ENCODE measurements at places on chromosomes 12 and 14.
A peak's percentile ranks its signal among the peaks of the same experiment; 100 is the strongest.

GRCh38 chr14:77752799-77753516, 8.0 kb downstream of the SNW1 start:
- no peak for DNase-seq

DNA sequence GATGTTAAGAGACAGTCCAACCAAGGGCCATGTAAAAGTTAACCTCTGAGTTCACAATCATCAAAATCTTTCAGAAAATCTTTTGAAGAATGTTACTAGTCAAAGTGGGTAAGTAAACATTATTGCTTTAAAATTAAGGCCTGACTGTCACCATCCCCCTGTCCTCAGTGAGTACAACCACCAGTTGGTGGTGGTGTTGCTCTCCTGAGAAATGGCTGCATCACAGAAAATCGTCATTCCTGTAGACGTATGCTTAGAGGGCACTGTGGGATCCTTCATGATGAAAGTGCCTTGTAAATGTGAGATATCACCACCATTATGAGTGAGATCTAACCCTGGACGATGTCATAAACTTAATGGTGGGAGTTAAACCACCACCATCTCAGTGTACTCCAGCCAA, 451.2 kb downstream of the RPS29 start:
- no peak for DNase-seq

DNA sequence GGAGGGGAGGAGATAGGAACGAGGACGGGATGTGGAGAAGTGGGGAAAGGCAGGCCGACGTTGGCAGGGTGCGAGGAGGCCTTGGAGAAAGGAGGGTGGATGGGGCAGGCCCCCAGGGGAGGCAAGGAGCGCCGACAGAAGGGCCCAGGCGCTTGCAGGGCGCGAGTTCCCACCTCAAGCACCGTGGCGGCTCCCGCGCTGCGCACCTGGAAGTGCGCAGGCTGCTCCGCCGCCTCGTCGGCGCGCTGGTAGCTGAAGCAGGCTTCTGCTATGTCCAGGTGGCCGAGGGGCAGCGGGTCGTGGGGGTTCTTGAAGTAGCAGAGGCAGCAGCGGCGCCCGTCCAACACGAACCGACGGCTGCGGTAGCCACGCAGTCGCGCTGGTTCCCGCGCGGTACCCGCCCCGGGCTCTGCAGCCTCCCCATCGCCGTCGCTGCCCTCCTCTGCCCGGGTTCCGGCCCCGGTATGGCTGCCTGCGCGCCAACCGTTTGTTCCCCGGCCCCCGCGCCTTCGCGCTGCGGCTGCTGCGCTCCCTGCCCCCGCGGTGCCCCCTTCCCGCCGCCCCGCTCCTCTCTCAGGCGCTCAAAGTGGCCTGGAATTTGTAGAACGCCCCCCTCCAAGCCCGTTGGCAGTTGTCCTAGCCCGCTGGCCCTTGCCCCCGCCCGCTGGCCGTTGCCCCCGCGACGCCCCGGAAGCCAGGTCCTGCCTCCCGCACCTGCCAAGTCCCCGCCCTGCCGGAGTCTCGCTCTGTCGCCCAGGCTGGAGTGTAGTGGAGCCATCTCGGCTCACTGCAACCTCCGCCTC, 1.1 kb upstream of the ACTR6 start:
- DNase-seq: no peak

- DNase-seq: no peak
Measured at GRCh38 chr14:44954750-44955149, 7.0 kb downstream of the KLHL28 start.

DNA sequence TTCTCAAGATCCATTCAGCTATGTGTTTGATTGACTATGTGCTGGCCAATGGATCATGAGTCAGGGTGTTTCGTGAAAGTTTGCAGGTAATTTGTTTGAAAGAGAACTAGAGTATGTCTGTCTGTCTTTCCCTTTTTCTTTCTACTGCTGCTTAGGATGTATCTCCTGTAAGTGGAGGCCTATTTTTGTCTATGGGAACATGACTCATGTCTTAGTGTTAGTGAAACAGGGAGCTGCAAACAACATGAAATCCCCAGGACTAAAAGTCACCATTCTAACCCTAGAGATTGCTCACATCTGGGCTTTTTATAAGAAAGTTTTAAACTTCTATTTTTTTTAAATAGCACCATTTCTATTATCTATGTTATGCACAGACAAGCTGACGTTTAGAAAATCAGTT, 333.0 kb downstream of the CCER1 start:
- no peak for DNase-seq

DNA sequence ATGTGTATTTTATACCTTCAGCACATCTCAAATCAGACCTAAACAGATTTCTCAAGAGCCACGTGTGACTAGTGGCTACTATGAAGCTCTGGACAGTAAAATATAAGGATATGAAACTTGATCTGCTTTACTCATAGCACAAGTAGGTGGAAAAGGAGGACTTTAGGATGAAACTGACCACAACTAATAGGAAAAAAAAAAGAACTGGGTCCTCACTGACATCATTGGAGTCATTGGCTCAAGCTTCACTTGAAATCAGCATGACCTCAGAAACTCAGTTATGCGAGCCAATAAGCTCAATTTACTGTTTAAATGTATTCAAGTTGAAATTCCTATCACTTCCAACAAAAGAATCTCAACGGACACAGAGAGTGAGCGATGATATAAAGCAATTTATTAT, 34.1 kb upstream of the CIT start:
- DNase-seq: no peak

DNA sequence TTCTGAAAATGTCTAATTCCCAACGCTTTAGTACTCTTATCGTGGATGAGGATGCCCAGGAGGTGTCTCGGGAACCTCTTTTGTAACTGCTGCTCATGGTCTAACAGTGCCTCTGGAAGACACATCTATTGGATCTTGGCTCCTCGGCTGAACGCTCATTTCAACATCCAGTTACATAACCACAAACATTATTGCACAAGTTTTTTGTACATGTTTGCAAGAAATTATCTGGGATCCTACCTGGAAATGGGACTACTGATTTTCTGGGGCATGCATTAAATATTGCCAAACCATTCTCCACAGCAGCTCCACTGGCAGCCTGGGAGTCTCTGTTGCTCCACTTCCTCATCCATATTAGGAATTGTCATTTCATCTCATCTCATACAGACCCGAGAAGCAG, 117.5 kb upstream of the EVL start:
- DNase-seq: no peak

DNA sequence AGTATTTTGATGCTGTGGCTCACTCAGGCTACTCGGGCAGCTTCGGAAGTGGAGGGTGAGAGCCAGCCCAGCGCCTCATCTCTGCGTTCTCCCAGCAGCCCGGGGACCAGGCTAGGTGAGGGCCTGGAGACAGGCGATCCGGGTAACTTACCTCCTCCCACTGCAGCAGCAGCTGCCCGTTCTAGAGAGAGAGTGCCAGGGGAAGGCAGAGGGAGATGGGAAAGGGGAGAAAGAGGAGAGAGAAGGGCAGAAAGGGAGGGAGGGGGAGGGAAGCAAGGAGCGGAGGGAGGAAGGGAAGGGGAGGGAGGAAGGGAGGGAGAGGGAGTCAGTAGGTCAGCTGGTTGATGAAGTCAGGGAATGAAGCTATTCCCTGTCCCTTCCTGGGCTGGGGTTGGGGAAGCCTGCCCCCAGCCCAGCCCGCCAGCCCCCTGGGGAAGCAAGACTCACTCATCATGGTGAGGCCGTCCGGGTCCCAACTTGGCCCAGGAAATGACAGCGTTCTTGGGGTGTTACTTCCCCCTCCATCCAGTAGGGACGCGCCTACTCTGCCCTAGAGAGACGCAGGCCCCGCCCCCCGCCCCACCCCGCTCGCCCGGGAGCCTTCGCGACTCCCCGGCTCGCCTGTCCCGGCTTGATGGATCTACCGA, at the start of gene IFI27L2:
Gene IFI27L2 (minus strand): TSS at position 494 of the 647 bp plus-strand sequence. CDS start 40 bp downstream, at position 454.
- DNase-seq: peak; percentile 78

GRCh38 chr14:67269298-67270060, 28.2 kb downstream of the PALS1 start:
- no peak for DNase-seq

DNA sequence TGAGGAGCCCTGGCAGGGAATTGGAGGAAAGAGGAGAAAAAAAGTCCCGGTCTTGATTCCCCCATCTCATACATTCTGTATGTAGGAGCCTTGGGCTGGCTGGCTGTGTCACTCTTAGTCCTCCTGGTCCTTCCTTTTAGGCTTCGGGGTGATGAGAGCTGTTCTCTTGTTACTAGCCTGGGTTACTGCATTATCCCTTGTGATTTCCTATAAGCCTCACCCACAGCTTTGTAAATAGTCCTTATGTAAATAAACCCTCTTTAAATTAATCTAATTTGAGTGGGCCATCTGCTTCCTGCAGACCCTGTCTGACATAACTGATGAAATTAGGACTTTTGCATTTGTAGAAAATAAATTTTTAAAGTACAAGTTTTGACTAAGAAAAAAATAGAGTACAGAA, 19.2 kb downstream of the DNM1L start:
- DNase-seq: no peak

DNA sequence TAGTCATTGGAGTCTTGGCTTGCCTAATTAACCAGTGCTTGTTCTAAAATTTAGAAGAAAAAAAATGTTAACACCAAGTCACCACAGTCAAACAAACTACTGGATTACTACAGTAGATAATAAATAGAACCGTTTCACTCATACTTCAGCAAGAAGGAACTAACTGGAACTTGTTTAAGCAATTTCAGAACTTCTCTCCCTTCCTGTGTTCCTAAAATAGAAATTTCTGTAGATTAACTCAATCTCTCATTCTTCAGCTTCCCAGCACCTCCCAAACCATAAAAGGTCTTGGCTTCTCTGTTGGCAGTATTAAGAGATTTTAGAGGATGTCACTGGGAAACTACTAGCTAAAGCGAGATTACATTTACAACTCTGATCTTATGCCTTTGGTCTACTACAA, 18.6 kb downstream of the GNS start:
- no peak for DNase-seq

DNA sequence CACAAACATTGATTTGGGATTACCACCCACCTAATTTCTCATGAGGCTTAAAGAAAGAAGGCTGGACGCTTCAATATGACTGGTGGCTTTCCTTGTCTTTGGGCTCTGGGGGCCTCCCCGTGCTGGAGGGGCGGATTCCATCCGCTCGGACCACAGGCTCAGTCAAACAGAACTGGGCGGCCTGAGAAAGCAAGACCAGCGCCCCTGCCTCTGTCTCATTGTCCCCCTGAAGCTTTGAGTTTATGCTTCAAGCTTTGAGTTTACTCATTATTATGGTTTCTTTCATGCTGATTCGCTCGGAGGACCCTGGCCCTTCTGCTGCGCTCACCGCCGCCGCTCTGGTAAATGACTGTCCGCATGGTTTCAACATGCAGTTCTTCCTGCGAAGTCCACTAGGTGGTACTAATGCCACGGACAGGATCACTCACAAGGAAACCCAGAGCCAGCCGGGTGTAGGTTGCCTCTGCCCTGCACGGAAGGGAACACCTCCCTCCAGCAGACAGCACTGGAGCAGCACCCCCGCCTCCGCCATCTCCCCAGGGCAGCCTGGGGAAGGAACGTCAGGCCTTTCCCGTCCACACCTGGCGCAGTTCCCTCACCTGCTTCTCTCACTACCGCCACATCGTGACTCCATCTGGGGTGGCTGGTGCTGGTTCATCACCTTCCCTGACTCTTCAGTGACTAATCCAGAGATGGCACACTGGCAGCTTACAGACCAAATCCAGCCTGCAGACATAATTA, 13.2 kb upstream of the TIGAR start:
- peak; percentile 90 for DNase-seq

- no peak for DNase-seq
Measured at GRCh38 chr12:124532331-124532750, 35.1 kb downstream of the NCOR2 start.

DNA sequence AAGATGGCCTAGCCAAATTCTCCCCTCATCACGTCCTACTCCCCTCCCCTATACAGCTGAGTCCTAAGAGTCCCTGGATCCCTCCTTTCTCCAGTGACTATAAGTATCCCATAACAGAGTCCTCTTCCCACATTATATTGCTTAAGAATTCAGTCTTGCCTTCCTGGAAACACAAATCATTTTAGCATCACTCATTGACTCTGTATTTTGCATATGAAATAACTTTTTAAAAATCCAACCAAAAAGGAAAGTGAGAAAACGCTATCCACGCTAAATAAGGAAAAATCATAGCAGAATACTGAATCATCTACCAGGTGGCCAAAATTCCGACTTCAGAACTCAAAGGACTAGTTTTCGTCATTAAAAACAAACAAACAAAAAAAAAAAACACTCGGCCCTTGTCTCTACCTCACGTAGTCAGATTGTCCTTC, 130.2 kb downstream of the GCH1 start:
- DNase-seq: no peak

DNA sequence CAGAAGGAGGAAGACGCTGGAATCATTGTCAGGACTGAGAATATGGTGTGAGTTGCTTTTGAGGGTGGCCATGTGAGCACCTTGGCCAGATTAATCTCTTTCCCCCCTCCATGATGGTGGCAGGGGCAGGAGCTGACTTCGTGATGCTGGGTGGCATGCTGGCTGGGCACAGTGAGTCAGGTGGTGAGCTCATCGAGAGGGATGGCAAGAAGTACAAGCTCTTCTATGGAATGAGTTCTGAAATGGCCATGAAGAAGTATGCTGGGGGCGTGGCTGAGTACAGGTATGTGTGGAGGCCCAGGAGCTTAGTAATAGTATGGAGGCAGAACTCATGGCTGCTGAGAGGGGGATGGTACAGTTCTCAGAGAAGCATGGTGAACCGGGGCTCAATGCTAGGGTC, 4.3 kb downstream of the TINF2 start:
- DNase-seq: no peak

DNA sequence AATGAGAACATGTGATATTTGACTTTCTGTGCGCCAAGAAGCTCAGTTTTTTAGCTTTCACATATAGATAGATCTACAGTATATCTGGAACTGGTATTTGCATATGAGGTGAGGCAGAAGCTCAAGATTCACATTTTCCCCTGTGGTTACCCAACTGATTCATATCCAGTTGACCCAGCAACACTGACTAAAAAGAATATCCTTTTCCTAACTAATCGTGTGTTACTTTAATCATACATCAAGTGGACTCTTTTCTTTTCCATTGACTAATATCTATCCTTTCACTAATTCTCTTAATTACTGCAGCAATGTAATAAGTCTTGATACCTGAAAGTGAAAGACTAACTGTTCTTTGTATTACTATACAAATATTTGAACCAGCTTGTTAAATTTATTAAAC, 236.1 kb downstream of the AEBP2 start:
- DNase-seq: no peak

DNA sequence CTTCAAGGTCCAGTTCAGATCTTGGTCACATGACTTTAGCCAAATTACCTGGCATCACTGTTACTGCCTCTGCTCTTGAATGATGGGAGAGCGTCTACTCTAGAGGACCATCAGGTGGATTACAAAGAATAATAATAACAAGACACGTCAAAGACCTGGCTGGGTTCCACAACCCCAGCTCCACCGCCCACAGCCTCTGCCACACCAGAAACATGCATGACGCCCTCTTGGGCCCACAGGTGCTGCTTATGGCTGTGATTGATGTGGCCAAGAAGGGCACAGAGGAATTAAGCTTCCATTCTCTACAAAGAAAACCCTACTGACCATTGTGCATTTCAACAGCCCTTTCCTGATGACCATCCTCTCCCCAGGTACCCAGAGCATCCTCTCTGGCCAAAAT, 18.2 kb downstream of the SERPINA3 start:
- DNase-seq: no peak
